Muscle of back (tissue), 13 donors: ENCODE measurements at places on chromosomes 12 and 14. TPM values are rescaled to one million over a fixed set of nuclear protein-coding genes. Genes with fewer than 3 reads are reported as not detected.

- no peak for DNase-seq
Observed at GRCh38 chr12:101819467-101819866, 11.3 kb downstream of the GNPTAB start.

- DNase-seq = no peak
Observed at GRCh38 chr12:4224206-4224889, 49.2 kb upstream of the CCND2 start.

- no peak for DNase-seq
Observed at GRCh38 chr12:117024961-117025480, 74.2 kb downstream of the TESC start.

GRCh38 chr14:105646175-105646574 is 119.8 kb downstream of the TMEM121 start:
- DNase-seq = no peak

Gene MANSC1
- polyA plus RNA-seq = 13.6 TPM

- DNase-seq = no peak
Observed at GRCh38 chr14:101072531-101072930, 169.0 kb upstream of the RTL1 start.

Gene TAS2R42
- polyA plus RNA-seq = not detected

- no peak for DNase-seq
Observed at GRCh38 chr14:62062645-62063044, 300.4 kb downstream of the SNAPC1 start.

Gene GSC
- 0.55 TPM for polyA plus RNA-seq

Gene TAS2R8
- not detected for polyA plus RNA-seq

DNA sequence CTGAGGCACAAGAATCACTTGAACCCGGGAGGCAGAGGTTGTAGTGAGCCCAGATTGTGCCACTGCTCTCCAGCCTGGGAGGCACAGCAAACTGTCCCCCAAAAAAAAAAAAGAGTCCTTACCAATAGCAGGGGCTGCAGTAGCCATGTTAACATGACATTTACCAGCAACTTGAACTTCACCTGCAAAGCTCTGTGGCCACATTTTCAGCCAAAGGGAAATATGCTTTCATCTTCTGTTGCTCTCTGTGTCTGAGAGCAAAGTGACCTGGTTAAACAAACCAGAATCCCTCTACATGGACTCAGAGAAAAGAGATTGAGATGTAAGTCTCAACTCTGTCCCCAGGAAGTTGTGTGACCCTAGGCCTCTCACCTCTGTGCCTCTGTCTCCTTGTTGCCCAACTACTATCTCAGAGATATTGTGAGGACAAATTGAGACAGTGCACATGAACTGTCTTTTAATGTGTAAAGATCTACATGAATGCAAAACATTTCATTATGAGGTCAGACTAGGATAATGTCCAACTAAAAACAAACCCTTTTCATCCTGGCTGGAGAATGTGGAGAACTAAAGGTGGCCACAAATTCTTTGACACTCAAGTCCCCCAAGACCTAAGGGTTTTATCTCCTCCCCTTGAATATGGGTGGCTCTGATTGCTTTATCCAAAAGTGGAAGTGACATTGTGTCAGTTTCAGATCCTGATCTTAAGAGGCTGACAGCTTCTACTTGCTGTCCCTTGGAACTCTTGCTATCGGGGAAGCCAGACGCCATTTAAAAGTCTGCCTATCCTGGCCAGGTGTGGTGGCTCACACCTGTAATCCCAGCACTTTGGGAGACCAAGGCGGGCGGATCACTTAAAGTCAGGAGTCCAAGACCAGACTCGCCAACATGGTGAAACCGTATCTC is 24.7 kb upstream of the P2RX4 start:
- DNase-seq = no peak

DNA sequence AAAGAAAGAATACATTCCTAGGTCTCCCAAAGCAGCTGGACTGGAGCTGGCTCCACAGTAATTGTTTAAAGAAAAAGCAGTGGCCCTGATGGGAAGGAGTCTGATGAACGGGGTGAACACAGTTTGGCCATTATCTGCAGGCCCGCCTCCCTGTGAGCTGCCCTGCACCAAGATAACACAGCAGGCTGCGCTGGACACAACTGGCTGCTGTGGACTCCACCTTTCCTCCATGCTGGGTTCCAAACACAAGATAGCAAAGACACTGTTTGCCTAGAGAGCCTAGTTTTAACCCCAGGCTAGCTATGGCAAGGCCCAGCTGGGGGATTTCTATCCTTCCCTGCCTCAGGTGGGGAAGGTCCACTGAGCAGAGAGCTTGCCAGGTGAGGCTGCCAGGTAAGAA is 34.6 kb downstream of the ZFP36L1 start:
- DNase-seq = no peak

DNA sequence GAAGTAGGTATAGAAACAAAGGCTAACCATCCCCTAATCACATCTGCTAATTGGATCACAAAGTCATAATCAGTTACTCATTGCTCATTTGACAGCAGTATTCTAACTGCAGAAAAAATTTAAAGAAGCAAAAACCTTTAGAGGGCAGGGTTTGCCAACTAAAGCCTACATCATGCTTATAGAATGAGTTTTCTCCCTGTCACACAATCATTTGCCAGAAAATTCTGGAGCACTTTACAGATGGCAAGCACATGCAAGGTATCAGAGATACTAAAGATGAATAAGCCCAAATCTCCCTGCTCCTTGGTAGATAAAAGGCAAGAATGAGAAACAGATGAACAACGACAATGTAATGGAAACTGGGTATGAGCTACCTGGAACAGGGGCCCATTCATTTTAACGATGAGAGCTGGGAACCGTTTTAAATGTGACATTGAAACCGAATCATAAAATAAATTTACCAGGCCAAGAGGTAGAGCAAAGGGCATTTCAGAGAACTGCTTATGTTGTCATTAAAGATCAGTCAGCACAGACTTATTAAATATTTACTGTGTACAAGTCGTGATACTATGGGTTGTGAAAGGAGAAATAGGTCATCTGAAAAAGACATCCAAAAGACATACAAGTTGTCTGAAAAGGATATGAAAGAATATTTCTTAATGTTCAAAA is 211.4 kb upstream of the ABCD2 start:
- DNase-seq = no peak

GRCh38 chr12:104856531-104856930 is 101.6 kb downstream of the SLC41A2 start:
- DNase-seq = no peak

DNA sequence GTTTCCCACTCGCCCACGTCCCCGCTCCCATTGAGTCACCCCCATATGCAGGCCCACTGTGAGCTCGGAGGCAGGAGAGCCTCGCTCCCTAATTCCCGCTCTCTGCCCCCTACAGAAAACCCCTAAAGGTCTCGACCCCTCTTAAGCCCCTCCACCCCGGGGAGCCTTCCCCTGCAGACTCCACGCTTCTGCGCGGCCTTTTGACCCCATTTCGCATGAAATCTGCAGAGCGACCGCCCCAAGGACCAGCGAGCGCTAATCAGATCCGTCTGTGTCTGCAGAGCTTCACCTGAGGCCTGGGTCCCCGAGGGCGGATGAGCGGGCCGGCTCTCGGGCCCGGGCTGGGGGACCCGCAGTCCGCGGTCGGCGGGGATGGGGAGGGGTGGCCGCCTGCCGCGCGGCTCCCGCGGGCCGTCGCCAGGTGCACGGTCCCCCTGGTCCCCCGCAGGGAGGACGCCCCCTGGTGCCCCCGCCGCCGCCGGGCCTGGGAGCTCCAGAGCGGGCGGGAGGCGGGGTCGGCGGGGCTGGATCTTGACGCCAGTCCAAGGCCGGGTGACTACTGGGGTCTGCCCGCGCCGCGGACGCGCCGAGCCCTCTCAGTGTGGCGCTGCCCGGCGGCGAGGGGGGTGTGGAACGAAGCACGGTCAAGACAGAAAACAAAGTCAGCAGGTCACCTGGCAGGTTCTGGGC is 10.1 kb downstream of the BMP4 start:
- DNase-seq = no peak

GRCh38 chr12:76247026-76247646 is 101.1 kb downstream of the BBS10 start:
- DNase-seq = peak; percentile 43

GRCh38 chr12:80045594-80045993 is 53.7 kb upstream of the OTOGL start:
- no peak for DNase-seq

DNA sequence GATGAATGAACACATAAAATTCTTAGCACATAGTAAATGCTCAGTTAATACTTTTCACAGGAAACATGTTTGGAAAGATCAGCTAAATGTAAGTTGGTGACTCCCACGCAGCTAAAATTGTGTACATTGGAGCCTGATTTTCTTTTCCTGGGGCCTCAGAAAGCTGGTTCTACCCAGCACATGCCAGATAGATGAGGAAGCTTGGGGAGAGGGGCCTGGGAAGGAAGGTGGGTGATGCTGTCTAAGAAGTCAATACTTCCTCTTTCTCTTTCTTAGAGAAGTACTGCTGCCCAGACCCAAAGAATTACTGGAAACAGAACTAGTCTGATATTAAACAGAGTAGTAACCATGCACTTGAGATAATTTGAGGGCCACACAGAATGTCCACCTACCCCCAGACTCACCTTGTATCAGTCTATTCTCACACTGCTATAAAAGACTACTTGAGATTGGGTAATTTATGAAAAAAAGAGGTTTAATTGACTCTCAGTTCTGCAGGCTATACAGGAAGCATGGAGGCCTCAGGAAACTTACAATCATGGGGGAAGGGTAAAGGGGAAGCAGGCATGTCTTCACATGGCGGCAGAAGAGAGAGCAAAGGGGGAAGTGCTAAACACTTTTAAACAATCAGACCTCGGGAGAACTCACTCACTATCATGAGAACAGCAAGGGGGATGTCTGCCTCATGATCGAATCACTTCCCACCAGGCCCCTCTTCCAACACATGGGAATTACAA is 123.3 kb upstream of the MED13L start:
- no peak for DNase-seq

DNA sequence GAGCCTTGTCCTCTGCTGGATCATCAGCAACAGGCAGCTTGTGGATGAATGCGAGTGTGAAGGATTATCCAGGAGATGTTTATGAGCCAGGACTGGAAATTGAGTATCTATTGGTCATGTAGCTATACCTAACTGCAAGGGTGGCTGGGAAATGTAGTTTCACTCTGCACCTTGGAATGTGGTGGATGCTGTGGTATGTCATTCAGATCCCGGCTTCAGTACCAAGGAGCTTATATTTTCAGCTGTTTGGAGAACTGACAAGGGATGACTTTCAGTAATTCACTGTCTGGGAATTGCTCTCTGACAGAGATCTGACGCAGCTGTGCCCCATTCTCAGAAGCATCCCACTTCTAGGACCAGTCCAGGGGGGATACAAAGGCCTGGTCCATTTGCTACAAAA is 792.3 kb upstream of the NOVA1 start:
- no peak for DNase-seq

Gene OASL
- polyA plus RNA-seq = 0.11 TPM

Gene CD69
- 0.31 TPM for polyA plus RNA-seq

Gene VASH1
- 65.4 TPM for polyA plus RNA-seq

Gene GLS2
- polyA plus RNA-seq = not detected

Gene SLCO1B3
- not detected for polyA plus RNA-seq

- no peak for DNase-seq
Observed at GRCh38 chr12:112904571-112904970, 2.2 kb upstream of the OAS1 start.

GRCh38 chr12:112906712-112907414 is at the start of gene OAS1:
Gene OAS1, plus strand, starts transcription at chr12:112906962. Its CDS starts 78 bp downstream, at chr12:112907040.
- DNase-seq = peak; percentile 20

- DNase-seq = no peak
Observed at GRCh38 chr14:22159099-22159498, 429.9 kb downstream of the DAD1 start.

Gene KRT72
- polyA plus RNA-seq = 0.30 TPM

Gene RIMBP2
- 2.1 TPM for polyA plus RNA-seq

GRCh38 chr12:131695968-131696367 is 14.9 kb upstream of the SFSWAP start:
- no peak for DNase-seq
